ENCODE measurements at places on chromosomes 7 and 10.

DNA sequence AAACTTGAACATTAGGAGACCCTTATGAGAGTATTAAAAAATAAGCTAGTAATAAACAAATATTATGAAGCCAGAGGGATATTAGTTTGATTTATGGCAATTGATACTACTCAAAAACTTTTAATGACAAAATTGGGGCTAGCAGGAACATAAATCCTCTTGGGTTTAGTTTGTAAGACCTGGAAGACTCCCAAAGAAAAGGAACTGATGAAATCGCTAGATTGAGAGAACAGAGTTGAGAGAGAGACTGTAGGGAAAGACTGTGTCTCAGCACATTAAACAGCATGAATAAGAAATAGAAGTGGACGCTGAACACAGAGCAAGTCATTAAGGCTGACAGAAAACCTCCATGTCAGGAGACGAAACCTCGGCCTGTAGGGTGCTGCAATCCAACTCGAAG is 56.4 kb downstream of the ICA1 start:
- DNase-seq, result no peak

GRCh38 chr7:1081931-1082401 is 5.9 kb upstream of the GPER1 start:
- no peak for DNase-seq

GRCh38 chr7:372932-373791 is 83.2 kb downstream of the FOXL3 start:
- DNase-seq, result no peak

DNA sequence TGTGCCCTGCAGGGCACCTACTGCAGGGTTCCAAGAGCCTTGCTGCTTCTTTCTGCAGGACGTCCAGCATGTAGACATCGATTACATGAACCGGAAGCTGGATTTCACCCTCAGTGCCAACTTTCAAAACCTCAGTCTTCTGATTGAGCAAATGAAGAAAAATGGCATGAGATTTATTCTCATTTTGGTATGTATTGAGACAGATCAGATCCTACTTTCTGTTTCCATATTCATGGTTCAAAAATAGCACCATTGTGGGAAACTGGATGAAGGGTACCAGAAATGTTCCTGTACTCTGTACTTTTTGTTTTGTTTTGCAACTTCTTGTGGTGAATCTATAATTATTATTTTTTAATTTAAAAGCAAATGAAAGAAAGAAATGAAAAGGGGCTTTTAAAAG is 64.1 kb downstream of the MGAM2 start:
- DNase-seq, result no peak

DNA sequence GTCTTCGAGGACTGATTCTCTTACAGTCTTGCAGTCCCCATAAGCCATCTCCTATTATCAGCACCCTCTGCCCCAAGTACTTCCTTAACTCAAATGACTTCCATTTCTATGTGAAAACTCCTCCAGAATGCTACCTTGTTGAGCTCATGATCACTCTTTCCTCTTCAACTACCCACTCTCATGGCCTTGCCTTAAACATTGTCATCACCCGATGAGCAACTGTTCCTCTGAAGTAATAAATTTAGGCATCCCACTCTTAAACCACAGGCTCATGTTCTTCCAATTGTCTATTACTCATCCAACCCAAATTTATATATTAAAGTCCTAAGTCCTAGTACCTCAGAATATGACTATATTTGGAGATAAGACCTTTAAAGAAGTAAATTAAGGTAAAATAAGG is 152.9 kb downstream of the C1GALT1 start:
- no peak for DNase-seq

DNA sequence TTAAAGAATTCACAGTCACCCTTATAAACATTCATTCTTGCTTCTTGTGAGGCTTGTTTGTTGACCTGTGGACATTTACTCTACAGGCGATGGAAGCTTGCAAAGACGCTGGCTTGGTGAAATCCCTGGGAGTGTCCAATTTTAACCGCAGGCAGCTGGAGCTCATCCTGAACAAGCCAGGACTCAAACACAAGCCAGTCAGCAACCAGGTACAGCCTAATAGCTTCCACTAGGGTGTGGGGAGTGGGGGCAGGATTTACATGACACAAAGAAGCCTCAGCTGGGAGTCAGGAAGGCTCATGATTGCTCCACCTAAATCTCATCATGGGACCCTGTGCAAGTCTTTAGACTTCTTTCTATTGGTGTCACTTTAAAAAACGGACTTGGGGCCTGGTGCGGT is 29.0 kb downstream of the AKR1D1 start:
- no peak for DNase-seq

DNA sequence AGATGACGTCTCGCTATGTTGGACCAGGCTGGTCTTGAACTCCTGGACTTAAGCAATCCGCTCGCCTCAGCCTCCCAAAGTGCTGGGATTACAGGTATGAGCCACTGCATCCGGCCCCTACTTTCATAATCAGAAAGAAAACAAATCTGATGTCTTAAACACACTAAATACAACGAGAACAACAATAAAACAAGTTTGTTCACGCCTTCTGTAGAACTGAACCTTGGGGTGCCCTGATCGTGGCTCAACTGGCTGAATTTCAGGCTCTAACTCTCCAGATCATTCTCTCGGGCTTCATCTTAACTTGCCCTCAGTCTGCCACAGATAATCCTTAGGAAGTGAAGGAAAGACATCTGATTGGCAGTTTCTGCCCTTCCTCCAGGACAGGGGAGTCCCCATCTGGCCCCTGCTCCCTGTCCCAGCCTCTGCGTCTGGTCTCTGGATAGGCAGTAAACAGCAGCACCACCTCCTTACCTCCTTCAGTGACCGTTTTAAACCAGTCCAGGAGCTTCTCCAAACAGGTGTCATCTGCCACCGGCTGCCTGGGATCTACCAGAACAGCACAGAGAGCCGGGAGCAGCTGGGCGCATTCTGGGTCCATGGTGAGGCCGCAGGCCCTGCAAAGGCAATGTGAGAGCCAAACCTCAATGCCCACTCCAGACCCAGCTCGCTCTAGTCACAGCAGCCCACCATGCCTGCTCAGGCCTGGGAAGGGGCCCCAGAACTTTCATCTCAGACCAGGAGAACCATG is 1.3 kb downstream of the BRAT1 start:
- no peak for DNase-seq

DNA sequence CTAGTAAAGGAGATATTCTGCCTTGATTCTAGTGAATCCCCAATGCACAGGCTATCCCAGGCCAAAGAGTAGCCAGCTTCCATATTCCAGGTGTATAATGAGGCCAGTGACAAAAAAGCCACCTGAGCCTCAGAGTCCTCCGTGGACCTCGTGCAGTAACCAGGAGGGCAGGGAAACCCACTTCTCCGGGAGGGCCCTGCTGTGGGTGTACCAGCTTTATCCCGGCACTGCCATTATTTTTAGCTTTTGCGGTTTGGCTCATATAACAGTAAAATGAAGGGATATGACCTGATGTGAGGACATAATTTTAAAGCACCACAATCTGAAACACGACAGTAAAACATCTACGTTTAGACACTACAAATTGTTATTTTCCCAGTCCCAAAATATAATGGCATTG is 109.0 kb downstream of the SVIL start:
- DNase-seq, result no peak

DNA sequence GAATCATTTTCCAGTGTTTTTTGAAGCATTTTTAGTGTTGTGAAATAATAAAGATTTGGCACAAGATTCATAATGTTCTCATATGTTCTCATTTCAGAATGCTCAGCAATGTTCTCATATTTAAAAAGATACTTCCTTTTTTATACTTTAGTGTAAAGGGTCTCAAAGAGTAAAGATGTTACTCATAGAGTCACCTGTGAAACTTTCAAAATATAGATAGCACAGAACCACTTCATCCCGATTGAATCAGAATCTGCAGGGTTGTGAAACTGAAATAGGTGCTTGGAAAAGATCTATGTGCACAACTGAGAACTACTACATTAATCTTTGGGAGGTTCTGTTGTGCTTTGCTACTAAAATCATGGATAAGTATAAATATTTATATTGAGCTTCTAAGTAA is 144.7 kb downstream of the MDFIC start:
- DNase-seq, result no peak

DNA sequence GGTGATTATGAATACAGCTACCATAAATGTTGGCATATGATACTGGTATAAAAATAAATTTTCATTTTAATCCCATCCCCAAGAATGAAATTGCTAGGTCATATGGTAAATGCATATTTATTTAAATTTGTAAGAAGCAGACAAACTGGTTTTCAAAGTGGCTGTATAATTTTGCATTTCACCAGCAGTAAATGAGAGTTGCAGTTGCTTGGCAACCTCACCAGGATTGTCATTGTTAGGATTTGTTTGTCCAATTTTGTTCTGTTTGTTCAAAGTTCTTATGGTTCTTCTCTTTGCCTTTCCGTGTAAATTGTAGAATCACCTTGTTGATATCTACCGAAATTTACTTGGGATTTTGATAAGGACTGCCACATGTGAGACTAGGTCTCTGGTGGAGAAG is 237.4 kb downstream of the OTUD1 start:
- no peak for DNase-seq

DNA sequence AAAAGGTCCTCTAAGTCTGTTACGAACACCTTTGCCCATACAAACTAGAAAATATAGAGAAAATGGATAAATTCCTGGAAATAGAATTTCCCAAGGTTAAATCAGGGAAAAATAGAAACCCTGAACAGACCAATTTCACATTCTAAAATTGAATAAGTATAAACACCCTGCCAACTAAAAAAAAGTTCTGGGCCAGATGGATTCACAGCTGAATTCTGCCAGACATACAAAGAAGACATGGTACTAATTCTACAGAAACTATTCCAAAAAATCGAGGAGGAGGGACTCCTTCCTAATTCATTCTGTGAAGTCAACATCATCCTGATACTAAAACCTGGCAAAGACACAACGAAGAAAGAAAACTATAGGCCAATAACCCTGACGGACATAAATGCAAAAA is 400.4 kb upstream of the SEMA3A start:
- DNase-seq, result no peak

DNA sequence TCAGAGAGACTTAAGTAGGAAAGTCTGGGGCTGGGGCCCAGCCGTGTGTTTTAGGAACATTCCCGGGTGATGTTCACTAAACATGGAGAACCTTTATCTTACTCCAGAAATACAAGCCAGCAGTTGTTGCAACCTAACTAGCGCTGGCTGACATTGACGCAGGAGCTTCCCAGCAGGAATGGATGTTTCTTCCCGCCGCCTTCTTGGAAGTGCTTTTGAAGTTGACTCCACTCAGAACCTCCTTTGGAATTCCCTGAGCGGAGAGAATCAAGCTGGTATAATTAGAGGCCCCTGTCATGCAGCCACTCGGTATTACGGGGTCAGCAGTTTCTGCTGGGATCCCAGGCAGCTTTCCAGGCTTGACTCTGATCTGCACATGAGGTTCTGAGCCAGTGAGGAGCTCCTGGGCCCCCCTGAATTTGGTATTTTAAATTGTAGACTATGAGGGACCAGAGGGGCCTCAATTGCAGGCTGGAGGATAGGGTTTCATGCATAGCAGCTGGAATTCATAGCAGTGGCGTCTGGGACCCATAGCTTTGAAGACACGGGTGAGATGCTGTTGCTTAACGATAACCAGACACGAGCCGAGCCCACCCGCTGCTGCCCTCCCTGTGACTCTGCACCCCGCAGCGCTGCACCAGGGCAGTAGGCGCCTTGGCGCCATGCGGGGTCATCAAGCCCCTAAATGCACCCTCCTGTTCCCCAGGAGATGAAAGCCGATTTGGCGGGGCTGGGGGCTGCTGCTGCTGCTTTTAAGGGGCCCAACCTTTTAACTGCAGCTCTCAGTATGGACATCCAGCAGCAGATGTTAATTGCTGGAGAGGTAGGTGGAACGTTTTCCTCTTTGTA is 61.8 kb downstream of the EEPD1 start:
- no peak for DNase-seq

GRCh38 chr7:70500261-70500660 is 631.7 kb upstream of the GALNT17 start:
- no peak for DNase-seq

- no peak for DNase-seq
Observed at GRCh38 chr7:91843831-91844230, 36.7 kb downstream of the MTERF1 start.

- no peak for DNase-seq
Observed at GRCh38 chr7:39952374-39952773, 2.3 kb downstream of the CDK13 start.

DNA sequence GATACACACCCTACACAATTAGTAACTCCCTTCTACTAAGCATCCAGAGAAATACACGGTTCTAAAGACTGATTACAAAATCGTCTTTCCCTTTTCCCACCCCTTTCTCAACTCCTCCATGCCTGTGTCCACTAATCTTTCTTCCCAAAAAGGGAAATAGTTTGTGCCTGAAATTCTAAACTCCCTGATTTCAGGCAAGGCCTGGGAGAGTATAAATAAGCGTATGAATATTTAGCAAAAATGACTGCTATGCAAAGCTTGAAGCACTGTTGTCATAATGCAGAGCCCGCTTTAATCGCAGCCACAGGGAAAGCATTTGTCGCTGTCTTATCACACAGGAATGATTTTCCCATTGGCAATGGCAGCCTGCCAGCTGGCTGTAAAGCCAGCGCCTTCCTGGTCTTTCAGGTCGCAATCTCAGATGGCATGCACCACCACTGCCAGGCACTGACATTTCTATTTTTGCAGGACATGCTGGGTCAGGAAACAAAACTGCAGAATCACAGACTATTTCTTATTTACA is 142.9 kb upstream of the PCGF5 start:
- DNase-seq, result no peak

DNA sequence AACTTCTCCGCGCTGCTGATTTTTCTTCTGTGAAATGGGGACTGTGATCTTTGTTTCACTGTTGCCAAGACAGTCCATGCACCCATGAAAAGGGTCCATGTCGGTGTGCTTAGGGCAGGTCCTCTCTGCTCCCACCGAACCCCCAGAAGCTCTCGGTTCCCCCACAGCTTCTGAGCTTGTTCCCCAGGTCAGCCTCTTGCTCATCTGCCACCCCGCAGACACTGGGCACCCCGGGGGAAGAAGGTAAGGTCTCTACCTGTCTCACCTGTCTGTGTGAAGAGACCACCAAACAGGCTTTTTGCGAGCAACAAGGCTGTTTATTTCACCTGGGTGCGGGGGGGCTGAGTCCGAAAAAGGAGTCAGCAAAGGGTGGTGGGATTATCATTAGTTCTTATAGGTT is 66.2 kb upstream of the NANOS1 start:
- DNase-seq, result no peak

GRCh38 chr10:86755740-86756510 is 494 bp upstream of the BMPR1A start:
- peak; percentile 84 for DNase-seq

DNA sequence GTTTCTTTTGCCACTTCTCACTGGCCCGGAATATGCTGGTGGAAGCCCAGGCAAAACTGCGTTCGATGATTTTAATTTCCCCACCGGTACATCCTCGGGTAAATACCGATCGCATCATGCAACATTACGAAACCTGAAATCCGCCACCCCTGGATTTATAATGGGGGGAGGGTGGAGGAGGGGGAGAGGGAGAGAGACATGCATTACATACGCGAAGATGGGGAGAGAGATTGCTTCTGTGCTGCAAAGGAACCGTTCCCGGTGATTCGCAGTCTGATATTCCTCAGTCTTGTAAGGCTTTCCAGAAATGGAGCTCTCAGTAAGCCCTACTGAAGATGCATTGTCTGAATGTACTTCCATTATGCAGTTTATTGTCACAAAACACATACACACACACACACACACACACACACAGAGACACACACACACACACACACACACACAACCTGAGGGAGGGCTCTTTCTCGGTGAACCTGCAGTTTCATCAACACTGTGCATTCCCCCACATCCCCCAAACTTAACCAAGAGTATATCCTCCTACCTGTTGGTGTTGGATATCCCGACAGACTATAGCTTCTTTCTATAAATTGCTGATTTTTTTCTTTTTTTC is 741 bp downstream of the GPR85 start:
- no peak for DNase-seq

Data from T-helper 9 cell (primary cell).